Hepatocyte (in vitro differentiated cells): ENCODE measurements at places on chromosomes 5 and 9.

DNA sequence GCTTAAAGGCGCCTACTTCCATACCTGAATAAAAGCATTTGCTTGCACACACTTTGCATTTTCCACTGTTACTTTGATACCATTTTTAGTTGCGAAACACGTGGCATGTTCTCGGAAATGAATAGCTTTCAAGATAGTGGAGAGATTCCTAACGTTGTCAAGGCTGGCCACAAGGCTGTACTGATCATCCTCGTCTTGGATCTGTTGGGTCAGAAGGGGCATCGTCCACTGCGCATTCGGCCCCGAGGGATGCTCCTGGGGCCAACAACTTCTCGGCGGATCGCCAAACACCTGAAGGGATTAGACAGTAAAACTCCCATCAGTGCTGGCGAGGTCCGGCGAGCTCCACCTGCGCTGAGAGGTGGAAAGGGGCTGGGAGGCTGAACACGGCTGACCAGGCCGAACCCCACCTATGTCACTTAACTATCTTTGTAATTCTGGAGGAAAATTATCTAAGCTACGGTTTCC lies 599 bp downstream of the RAD1 start:
- DNase-seq, result peak; percentile 31

DNA sequence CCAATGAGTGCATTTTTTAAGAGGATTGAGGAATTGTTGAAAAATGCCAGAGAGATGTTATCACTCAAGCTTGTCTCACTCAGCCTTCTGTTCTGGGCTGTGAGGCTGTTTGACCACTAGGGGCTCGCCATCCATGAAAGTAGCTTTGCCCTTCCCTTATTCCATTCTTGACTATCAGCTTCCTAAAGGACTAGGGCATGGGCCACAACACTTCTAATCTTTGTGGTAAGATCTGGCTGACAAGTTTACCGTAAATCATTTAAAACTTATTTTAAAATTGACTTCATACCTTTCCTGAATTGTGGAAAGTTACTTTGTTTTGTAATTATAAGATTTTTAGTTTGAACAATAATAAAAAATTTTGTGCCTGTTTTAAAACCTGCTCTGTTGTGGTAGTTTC lies 49.5 kb downstream of the TJP2 start:
- peak; percentile 62 for DNase-seq

GRCh38 chr9:126366366-126367011 lies 39.9 kb downstream of the MVB12B start:
- no peak for DNase-seq

- DNase-seq, result no peak
Observed at GRCh38 chr9:114994768-114995167, 64.4 kb upstream of the TNFSF8 start.

DNA sequence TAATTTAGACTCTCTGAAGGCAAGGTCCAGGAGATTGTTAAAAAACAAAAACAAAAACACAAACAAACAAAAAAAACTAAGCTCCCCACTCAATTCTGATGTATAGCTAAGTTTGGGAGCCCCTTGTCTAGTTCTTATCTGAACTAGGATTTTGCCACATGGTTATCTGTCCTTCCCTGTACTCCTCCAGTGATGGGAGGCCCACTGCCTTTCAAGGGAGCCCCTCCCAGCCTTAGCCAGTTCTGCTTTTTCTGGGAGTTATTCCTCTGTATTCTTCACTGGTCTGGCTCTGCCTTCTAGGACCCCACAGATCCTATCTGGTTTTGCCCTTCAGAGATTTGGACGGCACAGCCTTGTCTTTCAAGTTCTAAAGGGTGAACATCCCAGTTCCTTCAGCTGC lies 2.1 kb upstream of the ALDH1B1 start:
- DNase-seq, result no peak
